GM19239 (cell line): ENCODE measurements at places on chromosomes 3 and 15.

- DNase-seq: no peak
Observed at GRCh38 chr3:5302661-5303060, 115.2 kb downstream of the EDEM1 start.

DNA sequence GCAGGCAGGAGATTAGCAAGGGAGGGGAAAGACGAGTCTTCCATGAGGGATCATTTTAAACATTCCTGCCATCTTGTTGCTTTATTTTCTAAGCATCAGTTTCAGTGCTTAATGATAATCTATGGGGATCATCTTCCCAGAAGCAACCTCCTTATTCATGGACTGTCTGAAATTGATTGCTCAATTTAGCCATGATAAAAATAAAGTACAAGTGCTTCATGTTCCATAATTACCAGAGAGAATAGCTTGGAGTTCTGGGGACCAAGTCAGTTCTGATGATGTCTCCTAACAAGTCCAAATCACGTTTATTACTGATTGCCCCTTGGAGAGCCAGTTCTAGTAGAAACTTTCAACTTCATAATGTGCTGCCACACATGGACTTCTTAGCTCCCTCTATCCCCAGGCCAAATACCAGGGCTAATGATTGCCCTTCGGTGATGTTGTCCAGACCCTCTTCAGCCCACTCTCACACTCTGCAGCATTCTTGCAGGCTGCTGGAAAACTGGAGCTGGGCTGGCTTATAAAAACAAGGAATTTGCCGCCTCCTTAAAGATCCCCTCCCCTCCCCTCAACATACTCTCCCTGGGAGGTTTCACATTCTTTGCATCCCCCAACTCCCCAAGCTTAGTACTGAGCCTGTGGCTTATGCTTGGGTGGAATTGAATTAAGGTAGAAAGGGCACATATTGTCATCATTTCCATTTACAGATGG lies 222.1 kb upstream of the ADAMTS9 start:
- no peak for DNase-seq

DNA sequence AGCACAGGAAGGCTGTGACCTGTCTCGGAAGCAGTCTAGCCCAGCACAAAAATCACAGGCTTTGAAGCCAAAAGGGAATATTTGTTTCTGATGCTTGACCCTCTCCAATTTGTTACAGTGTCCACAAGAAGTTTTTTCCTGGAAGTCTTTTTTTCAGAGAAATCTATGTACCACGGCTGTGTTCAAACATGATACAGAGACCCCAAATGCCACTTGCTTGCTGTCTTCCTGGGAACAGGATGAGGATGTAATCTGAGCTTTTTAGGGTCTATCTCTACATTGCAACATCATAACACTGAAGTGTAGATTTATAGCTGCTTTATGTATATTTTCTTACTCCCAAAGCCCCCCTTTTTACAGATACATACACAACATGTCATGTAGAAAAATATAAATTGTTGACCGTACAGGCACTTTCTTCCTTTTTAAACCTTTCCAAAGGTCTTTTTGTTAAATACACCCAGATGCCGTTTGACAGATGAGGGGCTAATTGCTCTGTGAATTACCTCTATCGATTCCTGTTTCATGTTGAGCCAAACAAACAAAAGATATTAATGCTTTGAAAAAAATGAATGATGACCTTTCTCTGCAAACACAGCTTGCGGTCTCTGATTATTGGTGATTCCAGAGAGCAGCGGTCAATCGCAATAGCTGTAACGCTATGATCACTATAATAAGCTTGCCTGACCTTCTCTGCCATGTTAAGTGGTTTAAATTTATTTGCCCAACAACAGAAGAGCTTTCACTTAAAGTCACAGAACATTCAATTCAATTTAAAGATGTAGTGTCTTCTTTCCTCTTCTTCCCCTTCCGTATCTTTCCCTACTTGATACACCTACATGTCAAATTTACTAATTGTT lies 875.9 kb upstream of the NR2F2 start:
- DNase-seq: no peak

DNA sequence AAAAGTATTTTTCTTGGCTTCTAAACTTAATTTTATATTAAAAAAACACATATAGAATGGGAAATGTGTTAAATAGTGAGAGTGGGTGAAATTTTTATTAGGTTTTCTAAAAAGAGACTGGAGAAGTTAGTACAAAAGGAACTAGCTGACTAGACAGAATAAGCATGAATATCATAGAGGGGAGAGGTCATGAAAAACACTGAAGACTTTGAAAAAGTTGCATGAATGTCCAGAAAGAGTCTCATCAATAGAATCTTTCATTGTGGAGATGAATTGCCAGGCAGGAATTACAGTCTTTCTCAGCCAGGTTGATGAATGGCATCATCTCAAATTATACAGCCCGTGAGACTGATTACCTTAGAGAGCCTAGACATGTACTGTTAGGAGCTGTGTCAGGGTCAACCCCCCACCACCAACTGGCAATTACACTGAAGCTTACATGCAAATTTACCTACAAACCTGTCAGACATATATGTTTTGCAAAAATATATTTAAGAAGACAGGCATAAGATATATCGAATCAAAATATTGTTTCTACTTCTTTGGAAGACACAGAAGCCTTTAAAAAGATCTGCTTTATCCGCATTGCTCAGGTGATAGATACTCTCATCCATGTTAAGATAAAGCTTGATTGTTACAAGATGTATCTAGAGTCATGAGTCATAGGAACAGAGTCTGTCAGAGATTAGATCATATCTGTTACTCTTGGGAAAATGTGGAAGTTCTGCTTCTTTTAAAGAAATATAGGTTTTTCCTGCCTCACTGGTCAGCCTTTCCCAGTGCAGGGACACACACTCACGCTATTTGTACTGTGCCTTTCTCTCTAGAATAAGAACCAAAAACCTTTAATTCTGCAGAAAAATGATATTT lies 34.8 kb upstream of the PFN2 start:
- no peak for DNase-seq

DNA sequence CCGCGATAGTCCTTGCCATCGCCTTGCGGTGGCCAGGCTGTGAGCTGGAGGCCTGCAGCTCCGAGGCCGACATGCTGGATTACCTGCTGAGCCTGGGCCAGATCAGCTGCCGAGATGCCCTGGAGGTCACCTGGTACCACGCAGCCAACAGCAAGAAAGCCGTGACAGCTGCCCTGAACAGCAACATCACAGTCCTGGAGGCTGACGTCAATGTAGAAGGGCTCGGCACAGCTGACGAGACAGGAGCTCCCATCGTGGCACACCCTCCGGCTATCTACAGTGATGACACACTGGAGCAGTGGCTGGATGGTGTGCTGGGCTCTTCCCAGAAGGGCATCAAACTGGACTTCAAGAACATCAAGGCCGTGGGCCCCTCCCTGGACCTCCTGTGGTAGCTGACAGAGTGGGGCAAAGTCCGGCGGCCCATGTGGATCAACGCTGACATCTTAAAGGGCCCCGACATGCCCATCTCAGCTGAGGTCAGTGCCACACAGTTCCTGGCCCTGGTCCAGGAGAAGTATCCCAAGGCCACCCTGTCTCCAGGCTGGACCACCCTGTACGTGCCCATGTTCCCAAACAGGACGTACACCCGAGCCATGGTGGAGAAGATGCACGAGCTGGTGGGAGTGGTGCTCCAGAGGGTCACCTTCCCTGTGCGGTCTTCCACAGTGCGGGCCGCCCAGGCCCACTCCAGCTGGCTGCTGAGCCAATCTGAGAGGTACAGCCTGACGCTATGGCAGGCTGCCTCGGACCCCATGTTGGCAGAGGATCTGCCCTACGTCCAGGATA lies 70.2 kb downstream of the FAM43A start:
- no peak for DNase-seq

- no peak for DNase-seq
Observed at GRCh38 chr3:114887806-114888205, 259.3 kb downstream of the ZBTB20 start.

GRCh38 chr3:23712656-23713559 lies 92.8 kb upstream of the UBE2E1 start:
- no peak for DNase-seq
